ENCODE measurements at places on chromosomes 3 and 15. TPM values are rescaled to one million over a fixed set of nuclear protein-coding genes. Genes with fewer than 3 reads are reported as not detected.

Gene ANKRD63
- not detected for total RNA-seq

Gene CGNL1
- 0.35 TPM for total RNA-seq

Gene NAALADL2
- total RNA-seq = 0.28 TPM

Gene TBCCD1
- 14.0 TPM for total RNA-seq

Gene ZNF80
- not detected for total RNA-seq

Gene PTPRG
- total RNA-seq = 18.6 TPM

Gene GOLGA6D
- total RNA-seq = not detected

Gene C15orf62
- 0.11 TPM for total RNA-seq

Gene PPARG
- total RNA-seq = 0.63 TPM

Gene AP3B2
- 0.63 TPM for total RNA-seq

Gene DNASE1L3
- not detected for total RNA-seq

Gene C3orf49
- not detected for total RNA-seq

Gene CALML4
- total RNA-seq = 4.3 TPM

Gene GOLGA8G
- not detected for total RNA-seq

Gene PRTG
- not detected for total RNA-seq

Data from foreskin keratinocyte (primary cell).